ENCODE measurements at places on chromosomes 3 and 15. TPM values are rescaled to one million over a fixed set of nuclear protein-coding genes. Genes with fewer than 3 reads are reported as not detected.
A peak's percentile ranks its signal among the peaks of the same experiment; 100 is the strongest.

- DNase-seq: peak; percentile 19
These were observed 40.6 kb upstream of the NMNAT3 start for GRCh38 chr3:139718415-139718814.

- no peak for DNase-seq
These were observed 56.4 kb downstream of the NEO1 start for GRCh38 chr15:73108676-73109075.

- DNase-seq: no peak
These were observed 54.3 kb downstream of the HMG20A start for GRCh38 chr15:77475001-77475400.

DNA sequence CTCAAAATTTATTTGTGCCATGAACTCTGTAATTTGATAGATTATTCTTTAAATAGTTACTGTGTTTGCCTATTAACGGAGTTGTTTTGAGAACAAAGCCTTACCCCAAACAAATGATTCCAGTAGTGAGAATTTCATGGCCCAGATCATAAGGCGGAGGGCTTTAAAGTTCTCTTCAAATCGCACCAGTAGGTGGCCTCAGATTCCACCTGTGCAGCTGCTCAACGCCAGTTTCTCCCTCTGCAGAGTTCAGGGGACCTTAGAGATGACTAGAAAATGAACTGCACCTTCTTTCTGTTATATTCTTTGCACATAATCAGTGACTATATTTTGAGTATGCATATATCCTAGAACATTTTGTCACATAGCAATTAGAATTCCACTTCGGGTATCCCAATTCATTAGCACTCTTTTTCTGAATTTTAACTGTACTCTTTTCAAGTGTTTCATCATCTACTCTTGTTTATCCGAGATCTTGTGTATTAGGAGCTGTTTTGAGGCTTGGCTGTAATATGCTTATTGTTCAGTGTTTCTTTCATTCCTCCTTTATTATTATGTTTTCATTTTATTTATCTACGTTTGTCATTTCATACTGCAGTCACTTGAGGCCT is 232.6 kb upstream of the CHRM5 start:
- DNase-seq: peak; percentile 35

DNA sequence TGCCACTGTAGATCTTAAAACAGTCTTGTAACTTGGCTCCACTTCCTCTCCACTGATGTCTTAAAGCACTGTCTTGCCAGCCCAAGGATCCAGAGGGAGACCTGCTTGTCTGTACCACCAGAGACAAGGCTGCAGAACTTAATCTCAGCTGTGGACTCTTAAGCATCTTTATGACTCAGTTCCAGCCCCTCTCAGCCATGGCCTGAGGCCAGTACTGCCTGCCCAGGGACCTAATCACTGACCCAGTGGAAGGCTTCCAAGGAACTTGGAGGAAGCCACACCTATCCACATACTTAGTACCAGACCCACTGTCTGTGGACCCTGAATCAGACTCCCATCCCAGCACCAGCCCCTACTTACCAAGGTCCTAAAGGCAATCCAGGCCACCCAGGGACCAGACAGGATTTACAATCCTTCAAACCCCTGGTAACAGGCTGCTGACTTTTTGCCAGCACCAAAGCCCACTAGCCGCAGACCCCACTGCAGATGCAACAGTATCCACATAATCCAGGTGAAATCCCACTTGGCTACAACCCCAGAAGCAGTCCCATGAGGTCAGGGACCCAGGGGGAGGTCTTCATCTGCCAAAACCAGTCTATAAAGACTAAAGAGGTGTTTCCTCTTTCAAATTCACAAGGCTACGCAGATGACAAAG is 41.9 kb upstream of the PRR20G start:
- DNase-seq: no peak

DNA sequence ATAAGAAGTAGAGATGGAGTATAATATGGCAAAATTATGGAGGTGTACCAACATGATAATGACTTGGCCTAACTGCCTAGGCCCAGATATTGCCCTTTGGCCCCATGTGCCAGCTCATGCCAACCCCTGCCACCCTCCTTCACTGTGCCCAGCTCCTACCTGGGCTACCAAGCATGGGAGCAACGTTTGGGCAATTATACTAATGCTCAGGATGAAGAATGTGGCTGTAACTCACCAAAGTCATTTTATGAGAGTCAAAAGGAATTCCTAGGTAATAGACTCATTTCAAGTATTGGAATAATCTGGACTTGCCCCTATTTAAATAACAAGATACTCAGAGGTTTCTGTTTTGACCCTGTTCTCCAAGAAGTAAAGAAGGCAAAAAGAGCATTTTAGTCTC is 240.2 kb upstream of the IL12A start:
- peak; percentile 14 for DNase-seq

GRCh38 chr3:197748597-197749314 is 927 bp upstream of the FYTTD1 start:
- no peak for DNase-seq

GRCh38 chr3:129371041-129371826 is 57.2 kb downstream of the EFCAB12 start:
- DNase-seq: no peak

- DNase-seq: no peak
These were observed 59.0 kb upstream of the SMAD3 start for GRCh38 chr15:67006083-67007065.

Gene PLS1
- 6.6 TPM for total RNA-seq

Gene CCDC33
- 0.24 TPM for total RNA-seq

Gene ANKUB1
- total RNA-seq: not detected

Gene ASB14
- total RNA-seq: not detected

Gene CGNL1
- total RNA-seq: 4.7 TPM

Gene CCDC54
- not detected for total RNA-seq

Gene SRGAP3
- total RNA-seq: 5.9 TPM

Gene CCR2
- not detected for total RNA-seq

Data from A172 (cell line).